ENCODE measurements at places on chromosomes 16 and 17.
A peak's percentile ranks its signal among the peaks of the same experiment; 100 is the strongest.

GRCh38 chr16:66486199-66486772 is 59.2 kb downstream of the BEAN1 start:
- no peak for DNase-seq

GRCh38 chr16:65846210-65846602 is 520.3 kb upstream of the CDH5 start:
- no peak for DNase-seq

DNA sequence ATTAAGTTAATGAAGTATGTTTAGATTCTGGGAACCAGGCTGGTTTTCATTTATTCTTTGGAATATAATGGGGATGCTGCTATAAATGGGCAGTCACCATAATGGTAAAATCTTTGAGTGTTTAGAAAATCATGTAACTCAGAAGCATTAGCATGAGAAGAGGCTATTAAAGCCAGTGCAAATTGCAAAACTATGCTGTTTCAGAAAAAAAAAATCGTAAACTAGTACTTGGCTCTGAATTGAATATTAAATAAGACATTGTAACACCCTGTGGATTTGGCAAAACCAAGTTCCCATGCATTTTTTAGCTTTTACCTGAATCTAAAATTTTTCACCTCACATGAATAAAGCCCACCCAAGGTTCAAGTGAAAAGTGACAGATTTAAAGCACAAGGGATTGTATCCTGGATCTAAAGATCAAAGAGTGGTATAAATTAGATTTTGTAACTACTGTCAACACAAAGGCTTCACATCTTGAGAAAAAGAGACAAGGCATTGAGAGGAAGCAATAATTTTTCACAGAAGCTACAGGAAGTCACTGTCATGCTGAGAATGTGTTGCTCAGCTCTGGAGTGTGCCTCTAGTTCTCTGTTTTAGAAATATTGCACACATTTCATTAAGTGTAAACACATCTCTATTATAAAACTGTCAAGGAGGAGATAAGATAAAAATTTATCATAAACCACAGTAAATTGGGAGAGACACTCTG is 142.2 kb downstream of the ABCA8 start:
- no peak for DNase-seq

GRCh38 chr17:14067347-14067746 is 2.0 kb upstream of the COX10 start:
- no peak for DNase-seq

GRCh38 chr17:4007346-4008081 is 43.3 kb upstream of the ATP2A3 start:
- DNase-seq: no peak

- no peak for DNase-seq
Observed at GRCh38 chr16:4566144-4566543, 10.0 kb downstream of the C16orf96 start.

DNA sequence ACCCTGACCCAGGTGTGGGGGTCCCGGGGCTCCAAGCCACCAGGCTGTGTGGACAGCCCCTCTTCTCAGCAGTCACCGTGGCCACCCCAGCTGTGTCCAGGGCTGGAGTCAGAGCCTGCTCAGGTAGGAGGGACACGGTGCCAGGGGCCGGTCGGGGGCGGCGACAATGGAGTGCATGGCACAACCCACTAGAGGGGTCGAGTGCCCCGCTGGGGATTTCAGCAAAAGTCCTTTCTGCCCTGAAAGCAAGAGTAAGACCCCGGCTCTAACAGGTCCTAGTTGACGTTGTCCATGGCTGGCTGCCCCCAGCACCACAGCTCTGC is 11.3 kb downstream of the UTS2R start:
- no peak for DNase-seq

DNA sequence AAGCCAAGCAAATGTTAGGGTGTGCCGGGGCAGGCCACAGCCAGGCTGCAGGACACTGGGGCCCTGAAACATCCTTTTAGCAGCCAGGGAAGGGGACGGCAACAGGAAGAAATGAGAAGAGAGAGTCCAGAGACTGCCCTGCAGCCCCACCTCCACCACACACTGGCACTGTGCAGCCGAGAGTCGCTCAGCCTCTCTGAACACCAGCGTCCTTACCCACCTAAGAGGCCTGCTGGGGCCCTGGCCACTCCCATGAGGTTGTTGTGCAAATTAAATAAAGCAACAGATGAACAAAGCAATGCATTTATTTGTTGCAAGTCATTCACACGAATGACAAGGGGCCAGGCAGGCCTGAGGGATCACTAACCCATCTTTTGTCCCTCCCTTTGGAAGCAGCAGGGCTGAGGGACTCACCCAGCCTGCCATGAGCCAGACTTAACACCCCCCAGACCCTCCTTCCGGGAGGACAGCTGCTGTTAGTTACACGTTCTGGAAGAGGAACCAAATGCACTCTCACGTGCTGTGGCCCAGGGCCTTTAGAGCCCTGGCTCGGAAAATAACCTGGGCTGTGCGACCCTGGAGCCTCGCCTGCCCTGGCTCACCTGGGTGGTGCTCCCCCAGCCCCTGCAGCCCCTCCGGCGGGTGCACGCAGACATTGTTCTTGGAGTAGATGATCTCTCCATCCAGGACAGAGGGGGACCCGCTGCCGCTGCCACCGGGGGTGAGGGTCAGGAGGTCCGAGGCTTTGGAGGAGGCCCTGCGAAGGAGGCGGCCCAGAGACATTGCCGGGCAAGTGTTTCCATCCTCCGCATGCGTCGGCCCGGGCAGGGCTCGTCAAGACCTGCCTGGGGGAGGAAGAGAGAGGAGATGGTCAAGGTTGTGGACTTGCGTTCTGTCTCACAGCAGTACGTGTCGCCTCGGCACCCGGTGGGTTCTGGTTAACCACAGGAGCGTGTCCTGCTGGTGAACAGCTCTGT is 22.6 kb downstream of the TBC1D16 start:
- DNase-seq: no peak

- peak; percentile 21 for DNase-seq
Observed at GRCh38 chr17:9200699-9201359, 179.5 kb downstream of the NTN1 start.

DNA sequence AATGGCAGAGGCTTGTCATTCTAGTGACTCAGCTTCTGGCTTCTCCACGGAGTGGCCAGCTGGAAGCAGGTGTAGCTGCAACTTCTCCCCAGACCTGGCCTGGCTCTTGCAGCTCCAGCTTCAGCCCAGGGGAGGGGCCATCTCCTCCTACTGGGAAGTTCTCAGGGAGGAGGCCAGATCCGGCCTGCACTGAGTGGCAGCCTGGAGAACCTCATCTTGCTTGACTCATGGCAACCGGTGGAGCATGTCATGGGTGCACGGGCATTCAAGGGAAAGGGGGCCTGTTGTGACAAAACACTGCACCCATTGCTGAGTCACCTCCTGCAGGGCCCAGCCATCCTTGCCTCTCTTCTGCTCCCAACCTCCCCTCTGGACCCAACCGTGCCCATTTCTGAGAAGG is 273.9 kb upstream of the MAF start:
- DNase-seq: peak; percentile 81

DNA sequence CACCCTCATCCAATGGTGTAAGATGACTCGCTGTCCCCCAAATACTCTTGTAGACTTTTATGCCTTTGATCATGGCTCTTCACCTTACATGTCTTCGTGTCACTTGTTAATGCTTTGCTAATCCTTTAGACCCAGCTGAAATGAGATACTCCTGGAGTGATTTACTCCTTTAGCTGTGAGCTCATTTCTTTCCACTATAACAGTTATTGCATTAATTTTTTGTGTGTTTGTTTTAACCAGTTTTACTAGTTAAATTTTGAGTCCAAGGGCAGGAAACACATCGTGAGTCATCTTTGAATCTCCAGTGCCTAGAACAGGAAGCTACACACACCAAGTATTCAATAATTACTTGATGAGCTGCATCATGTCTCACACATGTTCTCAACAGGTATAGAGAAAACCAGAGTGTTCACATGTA is 6.5 kb upstream of the CTCF start:
- no peak for DNase-seq

DNA sequence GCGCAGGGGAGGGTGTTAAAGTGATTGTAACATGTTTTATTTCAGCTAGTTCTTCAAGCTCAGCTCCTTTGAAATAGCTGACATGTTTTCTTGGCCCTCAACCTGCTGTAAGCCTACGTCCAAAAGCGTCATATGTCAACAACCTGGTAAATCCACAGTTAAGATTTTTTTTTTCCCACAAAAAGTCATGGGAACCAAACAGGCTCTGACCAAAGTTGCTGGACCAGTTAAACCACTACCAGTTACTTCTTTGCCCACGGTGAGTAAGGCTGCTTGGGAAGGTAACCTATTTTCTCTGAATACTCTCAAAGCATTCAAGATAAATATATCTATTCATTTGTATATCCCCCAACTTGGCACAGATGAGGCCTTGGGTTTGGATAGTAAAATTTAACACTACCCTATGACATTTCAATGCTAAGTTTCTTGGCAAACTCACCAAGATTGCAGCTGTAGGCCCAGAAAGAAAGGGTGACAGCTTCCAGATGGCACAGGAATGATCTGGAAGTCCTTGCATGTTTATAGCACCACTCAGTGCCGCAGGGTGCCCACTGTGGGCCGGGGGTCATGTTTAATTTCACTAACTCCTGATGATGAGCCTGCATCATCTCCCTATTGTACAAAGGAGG is 166.2 kb downstream of the XYLT1 start:
- DNase-seq: no peak

DNA sequence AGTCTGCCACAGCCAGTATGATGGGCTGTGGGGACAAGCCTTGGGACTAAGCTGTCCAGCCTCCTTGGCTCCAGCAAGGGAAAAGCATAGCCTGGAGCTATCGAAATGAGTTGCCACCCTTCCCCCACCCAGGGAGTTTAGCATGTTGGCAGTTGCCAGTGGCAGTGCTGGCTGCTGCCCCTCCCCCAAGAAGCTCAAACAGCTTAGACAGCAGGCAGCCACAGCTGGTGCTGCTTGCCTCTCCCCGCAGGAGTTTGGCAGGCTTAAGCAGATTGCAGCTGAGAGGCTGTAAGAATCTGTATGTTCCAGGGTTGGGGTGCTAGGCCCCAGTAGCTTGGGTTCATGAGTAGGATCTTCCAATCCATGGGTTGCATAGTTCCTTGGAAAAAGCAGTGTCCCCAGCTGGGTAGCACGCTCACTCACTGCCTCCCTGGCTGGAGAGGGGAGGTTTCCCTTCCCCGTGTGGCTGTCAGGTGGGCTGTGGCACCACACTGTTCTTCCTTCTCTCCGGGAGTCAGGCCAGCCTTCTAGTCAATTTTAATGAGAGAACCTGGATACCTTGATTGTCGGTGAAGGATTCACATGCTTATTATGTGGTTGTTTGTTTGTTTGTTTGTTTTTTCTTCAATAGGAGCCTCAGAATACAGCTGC is 506.1 kb downstream of the CDH11 start:
- DNase-seq: peak; percentile 59

DNA sequence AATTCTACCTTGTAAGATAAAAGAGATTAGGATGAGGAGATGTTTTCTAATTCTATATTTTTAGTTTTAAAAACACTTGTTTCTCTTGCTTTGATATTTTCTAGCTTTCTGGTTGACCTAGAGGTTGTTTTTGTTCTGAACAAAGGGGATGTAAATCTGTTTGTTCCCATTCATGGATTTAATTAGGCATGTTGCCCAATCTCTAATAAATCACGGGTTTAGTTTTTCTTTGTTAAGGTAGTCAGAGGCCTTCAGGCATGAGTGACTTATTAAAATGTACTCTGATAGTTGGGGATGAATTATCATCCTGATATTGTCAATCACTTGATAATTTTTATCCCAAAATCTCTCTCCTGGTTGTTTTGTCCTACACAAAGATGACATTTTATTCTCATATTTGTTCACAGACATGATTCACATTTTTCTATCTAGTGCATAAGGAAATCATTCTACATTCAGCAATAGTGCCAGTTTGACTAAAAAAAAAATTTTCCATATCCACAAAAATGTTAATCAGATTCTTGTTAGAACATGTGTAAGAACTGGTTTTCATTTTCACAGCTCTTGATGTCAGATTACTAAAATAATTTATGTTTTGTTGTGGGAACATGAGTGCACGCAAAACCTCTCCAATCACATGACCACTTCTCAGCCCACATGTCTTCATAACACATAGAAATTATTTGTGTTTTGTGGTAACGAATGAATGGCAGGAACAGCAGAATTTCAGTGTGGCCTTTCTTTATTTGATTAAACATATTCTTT is 95.7 kb upstream of the AKTIP start:
- no peak for DNase-seq
